ENCODE measurements at places on chromosomes 5 and 9.

DNA sequence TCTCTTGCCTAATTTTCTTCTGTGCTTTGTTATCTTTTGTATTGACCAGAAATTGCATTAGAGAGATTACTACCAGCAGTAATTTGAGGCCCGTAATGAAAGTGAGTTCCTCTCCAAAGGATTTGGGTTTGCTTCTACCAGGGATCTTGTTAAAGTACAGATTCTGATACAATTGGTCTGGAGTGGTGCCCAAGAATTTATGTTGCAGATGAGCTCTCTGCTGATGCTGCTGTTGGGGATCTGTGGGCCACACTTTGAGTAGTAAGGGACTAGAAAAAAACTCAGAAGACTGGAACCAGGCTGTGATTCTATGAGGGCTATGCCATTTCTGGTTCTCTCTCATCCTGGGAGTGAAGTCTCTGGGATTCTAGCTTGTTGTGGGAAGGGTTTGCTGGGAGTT lies 192.2 kb downstream of the SEC61B start:
- DNase-seq = no peak

DNA sequence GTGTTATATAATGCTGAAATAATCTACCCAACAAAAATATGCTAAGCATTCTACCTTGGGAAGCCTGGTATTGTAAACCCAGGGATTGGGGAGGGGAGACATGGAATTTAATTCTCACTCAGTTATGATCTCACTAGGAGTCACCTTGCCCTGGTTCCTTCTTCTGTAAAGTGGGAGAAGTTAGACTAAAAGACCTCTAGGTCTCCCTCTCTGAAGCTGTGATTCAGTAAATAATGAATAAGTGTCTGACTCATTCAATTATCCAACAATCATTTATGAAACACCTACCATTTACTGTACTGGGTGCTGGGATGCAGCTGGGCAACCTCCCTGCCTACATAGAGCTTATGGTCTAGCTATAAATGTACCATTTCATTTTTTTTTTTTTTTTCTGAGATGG lies 20.2 kb upstream of the SPARC start:
- DNase-seq = no peak

DNA sequence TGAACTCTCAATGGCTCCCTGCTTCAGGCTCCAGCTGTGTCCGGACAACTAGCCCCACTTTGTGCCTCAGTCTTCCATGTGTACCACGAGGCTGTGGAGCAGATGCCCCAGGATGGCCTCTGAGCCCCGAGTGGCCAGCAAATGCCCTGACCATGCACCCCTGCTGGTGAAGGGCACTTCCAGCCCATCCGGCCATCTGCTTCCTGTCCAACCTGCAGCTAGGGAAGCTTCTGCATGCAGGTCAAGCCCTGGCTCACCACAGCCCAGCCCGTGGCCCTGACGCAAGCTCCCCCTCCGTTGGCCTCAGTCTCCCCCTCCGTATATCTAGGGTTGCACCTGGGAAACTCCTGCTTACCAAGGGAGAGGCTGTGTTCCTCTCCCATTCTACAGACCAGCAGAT lies 4.8 kb downstream of the NINJ1 start:
- no peak for DNase-seq

DNA sequence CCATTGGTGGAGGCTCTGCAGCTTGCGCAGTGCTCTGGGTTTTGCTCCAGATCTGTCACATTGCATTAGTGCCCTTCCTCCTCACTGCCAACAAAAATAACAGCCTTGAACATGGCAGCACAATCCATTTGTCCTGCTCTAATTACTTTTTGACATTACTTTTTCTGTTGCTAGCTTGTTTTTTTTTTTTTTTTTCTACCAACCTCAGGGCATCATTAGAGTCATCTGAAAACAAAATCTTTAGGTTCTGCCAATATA lies 117.5 kb upstream of the NR5A1 start:
- DNase-seq = no peak

- DNase-seq = no peak
Observed at GRCh38 chr5:116448450-116448849, 126.2 kb downstream of the SEMA6A start.

DNA sequence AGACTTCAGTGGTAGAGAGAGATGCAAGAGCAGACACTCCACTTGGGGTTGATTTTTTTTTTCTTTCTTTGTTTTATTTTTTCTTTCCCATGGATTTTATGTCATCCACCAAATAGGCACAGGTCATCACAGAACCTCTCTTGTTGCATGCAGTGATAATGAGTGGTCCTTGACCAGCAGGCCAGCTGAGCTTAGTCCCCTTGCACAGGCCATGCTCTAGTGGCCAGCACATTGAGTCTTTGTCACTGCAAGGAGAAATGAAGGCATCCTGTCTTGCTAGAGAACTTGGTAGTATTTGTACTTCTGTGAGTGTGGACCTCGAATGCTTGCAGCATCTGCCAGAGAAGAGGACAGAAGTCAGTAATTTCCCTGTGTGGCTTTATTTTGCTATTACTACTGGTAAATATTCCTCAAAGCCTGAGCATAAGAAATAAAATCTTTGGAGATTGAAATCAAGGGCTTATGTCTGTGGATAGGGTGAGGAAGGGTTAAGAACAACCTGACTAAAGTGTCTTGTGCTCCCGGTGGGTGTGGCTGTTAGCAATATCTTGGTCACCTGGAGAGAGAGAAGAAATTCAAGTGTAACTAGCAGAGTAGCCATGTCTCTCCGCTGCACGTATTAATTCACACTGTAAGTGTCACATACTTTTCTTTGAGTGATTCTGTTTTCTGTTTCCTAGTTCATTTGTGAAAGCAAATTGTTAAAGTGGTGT lies 45.3 kb upstream of the NCS1 start:
- no peak for DNase-seq

- DNase-seq = no peak
Observed at GRCh38 chr5:176466245-176466871, 18.2 kb downstream of the FAF2 start.

DNA sequence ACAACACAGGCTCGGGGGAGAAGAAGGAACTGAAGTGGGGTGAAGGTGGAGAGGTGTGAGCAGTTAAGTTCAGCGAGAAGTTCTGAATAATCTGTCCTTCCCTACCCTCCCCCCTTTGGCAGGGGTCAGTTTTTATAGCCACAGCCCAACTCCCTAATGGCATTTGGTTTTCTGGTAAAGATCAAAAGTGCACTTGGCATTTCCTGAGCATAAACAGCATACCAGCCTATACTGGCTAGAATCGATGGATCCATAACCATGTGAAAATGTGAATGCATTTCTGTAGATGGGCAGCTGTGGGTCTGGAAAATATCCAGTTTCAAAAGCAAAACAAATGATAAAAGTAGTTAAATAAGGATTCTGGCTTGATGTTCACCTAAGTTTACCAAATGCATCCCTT lies 410.9 kb downstream of the PLK2 start:
- no peak for DNase-seq

- DNase-seq = no peak
Observed at GRCh38 chr5:431001-431710, 11.8 kb upstream of the EXOC3 start.

DNA sequence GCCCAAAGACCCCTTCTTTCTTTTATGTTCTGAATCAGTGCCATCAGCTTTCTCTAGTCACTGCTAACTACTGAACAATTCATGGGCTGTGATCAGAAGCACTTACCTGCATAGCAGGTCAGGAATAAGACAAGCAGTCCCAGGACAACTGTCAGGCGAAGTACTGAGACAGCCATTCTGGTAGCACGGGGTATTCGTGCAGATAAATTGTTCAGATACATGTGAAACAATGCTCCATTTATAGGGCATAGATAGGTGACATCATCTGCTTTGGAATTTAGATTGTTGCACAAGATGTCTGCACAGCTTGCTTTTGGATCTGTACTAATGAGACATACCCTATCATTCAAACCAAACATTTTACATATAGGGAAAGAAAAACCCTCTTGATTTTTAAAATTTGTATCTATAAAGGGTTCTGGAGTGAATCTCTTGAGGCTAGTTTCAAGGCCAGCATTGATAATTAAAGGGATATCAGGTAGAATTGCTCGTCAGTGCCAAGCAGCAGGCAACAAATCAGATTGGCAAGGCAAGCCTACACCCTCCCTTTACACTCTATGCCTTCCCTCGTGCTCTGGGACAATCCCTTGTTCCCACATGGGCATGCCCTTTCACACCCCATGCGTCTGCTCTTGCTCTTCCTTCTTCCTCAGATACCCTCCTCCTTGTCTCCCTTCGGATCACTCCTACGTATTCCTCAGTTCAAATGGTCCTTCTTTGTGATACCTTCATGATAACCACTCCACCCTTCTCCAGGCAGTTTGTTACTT lies at the start of gene C5orf46:
C5orf46 (minus strand) TSS at position 213 of the 770 bp plus-strand sequence; CDS start at position 176, 37 bp downstream.
- DNase-seq = no peak

GRCh38 chr5:159971931-159972461 lies 36.9 kb upstream of the TTC1 start:
- DNase-seq = no peak

DNA sequence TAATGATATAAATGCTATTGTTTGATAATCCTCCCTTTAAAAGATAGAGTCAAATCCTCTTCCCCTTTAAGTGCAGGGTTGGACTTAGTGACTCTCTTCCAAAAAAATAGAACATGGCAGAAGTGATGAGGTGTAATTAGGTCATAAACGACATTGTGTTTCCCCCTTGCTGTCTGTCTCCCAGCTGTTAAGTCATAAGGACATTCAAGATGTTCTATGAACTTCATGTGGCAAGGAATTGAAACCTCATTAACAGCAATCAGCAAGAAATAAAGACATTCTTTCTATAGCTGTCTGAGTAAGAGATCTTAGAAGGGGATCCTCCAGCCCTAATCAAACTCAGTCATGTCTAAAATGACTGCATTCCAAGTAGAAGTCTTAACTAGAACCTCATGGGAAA lies 3.3 kb upstream of the SLC25A46 start:
- no peak for DNase-seq

DNA sequence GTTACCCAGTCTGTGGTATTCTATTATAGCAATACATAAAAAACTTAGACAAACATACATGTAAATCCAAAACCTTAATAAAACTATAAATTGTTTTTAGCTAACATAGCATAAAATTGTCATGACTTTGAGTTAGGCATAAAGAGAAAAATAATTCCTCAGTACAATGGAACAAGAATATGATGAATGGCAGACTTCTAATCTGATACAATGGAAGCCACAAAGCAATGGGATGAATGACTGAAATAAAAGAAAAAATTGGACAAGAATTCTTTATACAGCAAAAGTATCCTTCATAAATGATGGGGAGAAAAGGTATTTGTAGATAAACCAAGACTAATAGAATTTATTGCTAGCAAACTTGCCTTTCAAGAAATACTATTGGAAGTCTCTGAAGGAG lies 524.2 kb downstream of the GABRG2 start:
- no peak for DNase-seq

GRCh38 chr5:140011297-140011802 lies 31.7 kb downstream of the NRG2 start:
- no peak for DNase-seq

DNA sequence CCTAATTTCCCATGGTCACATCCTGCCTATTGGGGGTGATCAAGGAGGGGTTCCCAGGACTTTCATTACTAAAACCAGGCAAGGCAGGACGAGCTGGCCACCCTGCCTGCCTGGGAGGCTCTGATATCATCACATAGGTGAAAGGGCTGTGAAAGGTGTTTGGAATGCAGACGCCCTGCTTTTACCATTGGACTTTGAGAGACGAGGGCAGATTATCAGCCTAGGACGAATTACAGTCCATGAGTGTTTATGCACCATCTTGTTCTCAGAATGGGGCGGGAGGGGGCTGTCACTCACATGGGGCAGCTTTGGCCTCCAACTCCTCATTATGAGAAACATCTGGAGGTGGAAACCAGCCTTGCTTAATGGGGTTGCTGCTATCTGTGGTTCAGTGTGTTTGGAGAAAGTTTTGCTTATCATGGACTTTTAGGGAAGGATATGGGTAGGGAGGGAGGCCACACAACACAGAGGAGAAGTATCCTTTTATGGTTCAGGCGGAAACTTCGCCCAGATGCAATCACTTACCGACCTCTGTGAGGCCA lies 69.8 kb upstream of the UBTD2 start:
- DNase-seq = no peak

DNA sequence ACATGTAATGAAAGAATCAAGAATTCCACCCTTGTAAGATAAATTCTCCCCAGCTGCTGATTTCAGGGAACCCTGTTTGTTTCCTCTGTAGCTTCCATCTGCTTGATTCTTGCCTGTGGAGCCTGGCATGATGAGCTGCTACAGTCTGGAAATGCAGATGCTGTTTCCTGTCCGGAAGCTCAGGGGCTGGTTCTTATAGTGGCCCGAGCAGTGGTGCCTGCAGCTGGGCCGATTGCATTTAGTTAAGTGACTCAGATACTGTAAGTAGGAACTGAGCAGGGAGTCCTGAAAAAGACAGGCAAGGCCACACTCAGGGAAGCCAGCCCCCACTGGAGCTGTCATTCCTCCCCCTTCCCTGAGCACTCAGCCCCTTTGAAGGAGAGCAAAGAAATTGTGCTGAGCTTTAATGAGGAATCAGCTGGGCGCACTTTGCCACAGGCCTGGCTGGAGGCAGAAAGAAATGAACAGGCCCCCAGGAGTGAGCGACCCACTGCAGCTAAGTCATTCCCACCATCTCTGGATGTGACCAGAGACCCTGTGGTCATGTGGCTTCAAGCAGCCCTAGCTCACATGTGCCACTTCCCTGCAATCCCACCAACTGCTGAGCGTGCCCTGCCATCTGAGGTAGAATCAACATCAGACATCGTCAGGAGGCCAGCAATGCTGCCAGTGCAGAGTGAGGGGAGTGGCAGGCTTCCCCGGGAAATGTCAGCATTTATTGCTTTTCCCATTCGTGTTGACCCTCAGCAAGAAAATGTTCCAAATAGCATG lies 206.0 kb upstream of the WWC1 start:
- no peak for DNase-seq

GRCh38 chr5:95284572-95285408 lies at the start of gene MCTP1:
Gene MCTP1, minus strand, starts transcription at chr5:95285094.
- no peak for DNase-seq

- no peak for DNase-seq
Observed at GRCh38 chr5:154107756-154108155, 69.0 kb downstream of the MFAP3 start.

GRCh38 chr5:66436721-66437120 lies 159.5 kb upstream of the MAST4 start:
- no peak for DNase-seq

DNA sequence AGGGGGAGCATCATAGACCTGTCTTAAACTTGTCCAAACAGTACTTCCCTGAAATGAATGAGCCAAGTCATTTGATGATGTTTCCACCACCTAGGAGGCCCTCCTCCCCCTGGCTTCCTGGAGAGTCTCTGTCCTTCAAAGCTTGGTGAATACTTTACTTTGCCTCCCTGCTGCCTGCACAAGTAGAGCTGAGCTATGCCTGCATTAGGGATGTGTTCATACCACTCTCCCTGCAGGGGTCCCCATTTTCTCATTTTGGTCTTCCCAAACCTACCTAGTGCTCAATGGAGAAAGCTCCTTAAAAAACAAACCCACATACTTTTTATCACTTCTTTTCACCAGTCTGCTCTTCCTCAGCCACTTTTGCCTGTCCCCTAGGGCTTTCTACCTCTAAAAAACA lies 7.7 kb downstream of the CCNI2 start:
- no peak for DNase-seq

GRCh38 chr9:127746959-127747569 lies 12.0 kb upstream of the TOR2A start:
- DNase-seq = no peak

- no peak for DNase-seq
Observed at GRCh38 chr9:99103901-99104458, 933 bp upstream of the TGFBR1 start.

GRCh38 chr9:4661165-4661564 lies 929 bp upstream of the PLPP6 start:
- DNase-seq = no peak

Measured in liver (tissue), 10 donors.